ENCODE measurements at places on chromosomes 13 and 19.

DNA sequence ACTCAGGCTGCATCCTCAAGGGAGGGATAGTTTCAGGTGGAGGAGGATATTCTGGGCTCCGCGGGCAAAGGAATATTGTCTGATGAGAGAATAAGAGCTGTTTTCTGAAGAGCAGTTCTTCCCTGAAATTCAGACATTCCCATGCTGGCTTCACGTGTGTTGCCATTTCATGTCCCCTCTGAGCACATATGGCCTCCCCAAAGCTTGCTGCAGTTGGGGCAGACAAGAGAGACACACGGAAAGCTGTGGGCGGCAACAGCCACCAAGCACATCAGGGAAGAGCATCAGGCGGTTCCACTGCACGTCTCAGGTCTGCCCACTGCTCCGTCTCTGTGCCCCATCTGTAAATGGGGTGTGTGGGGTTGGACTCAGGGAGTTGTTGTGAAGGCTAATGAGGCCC lies 247.5 kb upstream of the TSHZ3 start:
- DNase-seq = no peak

DNA sequence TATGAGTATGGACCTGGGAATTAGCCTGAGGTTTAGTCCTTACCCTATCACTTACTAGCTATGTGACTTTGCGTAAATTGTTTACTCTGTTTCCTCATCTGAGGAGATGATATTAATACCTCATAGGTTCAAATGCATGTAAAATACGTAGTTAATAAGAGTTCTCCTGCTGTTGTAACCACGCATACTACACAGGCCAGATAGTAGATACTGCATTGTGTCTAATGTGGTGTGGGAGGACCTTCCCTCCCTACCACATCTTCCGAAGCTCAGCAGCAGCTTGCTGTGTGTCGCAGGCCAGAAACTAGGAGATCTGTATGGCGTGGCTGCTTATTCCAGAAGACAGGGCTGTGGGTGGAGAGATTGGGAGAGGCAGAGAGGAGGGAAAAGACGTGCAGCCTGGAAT lies 23.0 kb downstream of the GTF2F2 start:
- no peak for DNase-seq

DNA sequence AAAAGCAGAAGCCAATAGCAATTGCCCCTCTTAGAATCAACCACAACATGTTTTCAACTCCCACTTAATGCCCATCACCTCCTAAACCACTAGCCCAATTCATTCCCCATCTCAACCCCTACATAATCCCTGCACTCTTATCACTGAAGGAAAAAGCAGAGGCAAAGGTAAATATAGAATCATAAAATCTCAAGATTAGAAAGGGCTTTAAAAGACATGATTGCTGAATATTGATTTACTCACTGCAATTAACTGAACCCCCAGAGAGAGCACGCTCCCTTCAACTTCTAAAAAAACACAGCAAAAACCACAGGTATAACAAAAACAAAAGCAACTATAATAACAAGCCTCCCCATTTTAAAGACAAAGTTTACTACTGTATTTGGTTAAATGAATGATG lies 15.1 kb upstream of the POU4F1 start:
- DNase-seq = no peak

- DNase-seq = no peak
Measured at GRCh38 chr19:53966931-53967330, 4.2 kb downstream of the CACNG8 start.

- DNase-seq = no peak
Measured at GRCh38 chr13:96089749-96090239, at the start of gene HS6ST3. TSS of gene HS6ST3 (plus strand) at chr13:96090107.

DNA sequence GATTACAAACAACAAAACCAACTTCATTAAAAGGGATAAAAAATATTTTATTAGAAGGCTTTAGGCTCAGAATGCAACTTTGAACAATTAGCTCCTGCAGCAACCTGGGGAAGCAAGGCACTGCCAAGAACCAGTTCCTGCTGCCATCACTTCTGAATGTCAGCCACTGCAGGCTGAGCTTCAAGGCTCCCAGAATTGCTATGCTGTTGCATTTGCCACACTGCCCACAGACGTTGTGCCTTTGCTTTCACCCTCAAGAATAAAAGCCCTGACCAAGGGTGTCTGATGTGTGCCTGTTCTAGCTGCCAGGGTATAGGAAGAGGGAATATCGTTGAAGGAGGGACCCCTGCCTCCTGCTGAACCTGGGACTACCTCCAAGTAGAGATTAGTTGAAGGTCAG lies 238.4 kb downstream of the ITGBL1 start:
- DNase-seq = no peak

- DNase-seq = peak; percentile 86
Measured at GRCh38 chr19:18865973-18866799, 29.8 kb downstream of the CERS1 start.

GRCh38 chr19:44735011-44735410 lies 13.5 kb upstream of the BCL3 start:
- no peak for DNase-seq

- DNase-seq = no peak
Measured at GRCh38 chr19:16476401-16476800, 4.6 kb upstream of the EPS15L1 start.

- DNase-seq = no peak
Measured at GRCh38 chr19:38569368-38569983, 48.3 kb downstream of the MAP4K1 start.

DNA sequence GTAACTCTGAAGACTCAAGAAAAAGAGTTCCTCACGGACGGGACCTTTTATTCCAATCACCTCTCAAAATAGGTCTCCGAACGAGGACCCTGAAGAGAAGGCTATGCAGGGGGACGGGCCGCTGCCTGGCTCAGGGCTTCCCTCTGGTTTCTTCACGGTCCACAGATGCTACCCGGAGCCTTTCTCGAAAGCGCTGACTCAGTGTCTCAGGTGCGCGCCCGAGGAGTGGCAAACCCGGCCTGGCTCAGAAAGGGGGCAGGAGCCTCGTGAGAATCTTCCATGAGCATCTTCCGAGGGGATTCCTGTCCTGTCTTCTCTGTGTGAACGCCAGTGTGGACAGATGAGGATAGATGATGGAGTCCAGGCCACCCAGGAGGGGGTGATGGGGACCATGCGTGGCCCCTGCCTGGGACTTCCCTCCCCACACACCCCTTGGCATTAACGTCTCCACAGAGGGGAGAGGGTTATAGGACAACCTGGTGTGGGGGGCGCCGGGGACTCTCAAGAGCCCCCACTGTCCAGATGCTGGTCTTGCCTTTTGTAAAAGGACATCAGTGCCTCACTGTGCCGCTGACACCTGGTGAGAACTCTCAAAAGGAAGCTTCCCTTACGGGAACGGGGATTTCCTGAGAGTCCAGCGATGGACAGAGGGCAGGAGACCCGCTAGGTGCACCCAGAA lies 16.5 kb downstream of the LSM4 start:
- DNase-seq = no peak

- no peak for DNase-seq
Measured at GRCh38 chr13:24858953-24859352, 95.0 kb downstream of the RNF17 start.

DNA sequence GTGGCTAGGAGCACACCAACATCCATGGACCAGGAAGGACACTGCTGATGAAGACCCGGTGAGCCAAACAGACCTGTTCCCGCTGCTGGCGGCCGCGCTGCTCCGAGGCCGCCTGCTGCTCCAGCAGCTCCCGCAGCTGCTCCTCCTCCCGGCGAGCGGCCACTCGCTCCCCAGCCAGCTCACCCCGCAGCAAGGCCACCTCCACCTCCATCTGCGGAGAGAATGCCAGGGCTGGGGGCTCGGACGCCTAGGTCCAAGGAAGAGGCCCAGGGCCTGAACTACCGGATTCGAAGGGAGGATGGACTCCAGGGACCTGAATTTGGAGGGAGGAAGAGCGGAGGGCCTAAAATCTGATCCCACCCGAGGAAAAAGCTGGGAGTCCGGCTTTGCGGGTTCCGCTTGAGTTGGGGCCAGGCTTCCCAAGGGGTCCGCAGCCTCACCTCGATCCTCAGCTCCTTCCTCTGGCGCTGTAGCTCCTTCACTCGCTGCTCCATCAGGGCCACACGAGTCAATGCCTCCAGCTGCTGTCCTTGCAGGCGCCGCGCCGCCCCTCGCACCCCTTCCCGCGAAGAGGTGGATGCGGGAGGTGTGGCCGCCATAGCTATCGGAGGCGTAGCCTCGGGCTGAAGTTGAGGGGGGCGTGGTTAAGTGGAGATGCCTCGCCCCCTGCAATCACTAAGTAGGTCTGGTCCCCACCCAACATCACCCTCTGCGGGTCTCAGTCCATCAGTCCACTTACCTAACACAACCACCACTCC lies 2.7 kb downstream of the PHLDB3 start:
- no peak for DNase-seq

DNA sequence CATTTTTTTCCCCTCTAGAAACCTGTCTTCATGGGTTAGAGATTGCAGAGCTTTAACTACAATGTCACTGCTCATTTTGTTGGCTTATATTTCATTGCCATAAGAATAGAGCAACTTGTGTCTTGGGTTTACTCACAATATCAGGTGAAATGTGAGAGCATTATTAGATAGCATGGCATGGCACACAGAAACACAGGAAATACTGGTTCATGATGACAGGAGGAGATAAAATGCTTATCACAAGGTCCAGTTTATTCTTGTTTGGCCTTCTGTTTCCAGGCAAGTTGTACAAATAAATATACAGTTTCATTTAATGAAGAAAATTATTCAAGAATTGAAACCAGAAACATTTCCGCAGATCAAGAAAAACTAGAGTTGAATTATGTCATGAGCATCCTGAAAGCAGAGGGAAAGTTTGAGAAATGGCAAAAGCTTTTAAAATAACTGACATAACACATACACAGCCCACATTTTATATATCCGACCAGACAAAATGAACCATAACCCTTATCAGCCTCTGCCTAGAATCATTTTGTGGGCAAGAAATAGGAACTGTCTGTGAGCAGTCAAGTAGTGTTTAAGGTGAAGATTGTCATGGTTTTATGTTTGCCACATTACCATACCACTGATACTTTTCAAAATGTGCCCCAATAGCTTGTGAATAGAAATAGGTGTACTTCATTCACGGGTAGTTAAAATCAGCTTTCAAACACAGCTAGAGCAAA lies 297.9 kb upstream of the ARGLU1 start:
- DNase-seq = no peak

DNA sequence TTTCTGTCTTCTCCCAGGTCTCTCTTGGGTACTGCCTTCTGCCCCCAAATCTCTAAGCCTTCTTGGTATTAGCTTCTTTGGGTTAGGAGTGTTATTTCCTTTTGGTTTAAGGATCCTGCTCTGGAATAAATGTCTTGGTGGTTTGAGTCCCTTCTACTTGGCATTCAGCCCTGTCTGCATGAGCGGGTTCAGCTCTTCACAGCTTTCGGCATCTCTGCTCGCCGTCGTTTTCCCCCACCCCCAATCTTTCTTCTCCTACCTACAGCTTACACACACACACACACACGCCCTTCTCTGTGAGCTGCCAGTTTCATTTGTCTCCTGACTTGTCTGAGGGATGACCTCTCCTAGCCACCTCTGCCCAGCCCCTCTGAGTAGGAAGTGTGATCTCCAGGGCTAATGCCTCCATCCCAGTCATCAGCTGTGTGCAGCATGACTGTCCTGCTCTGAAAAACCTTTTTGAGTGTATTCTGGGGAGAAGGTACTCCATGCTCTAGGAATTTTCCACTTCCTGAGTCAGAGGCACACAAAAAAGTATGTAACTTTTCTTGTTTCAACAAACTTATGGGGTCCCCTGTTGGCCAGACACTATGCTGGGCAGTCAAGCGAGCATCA lies 4.7 kb downstream of the CNOT3 start:
- DNase-seq = no peak

DNA sequence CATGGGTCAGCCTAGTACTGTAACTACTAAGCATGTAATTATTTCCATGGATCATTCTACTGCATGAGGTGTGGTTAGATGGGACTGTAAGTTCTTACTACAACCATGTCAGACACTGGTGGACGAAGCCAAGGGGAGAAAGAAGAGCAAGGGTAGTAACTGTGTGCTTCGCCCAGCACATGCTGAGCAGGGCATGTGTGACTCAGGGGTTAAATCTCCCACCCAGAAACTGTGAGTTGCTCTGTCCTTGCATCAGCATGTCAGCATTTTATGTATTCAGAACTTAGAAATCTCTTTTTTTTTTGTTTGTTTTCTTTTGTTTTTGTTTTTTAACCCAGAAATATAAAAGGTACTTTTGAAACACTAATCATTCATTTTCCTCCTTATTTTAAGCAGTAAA lies 436.6 kb upstream of the KLF12 start:
- peak; percentile 62 for DNase-seq

DNA sequence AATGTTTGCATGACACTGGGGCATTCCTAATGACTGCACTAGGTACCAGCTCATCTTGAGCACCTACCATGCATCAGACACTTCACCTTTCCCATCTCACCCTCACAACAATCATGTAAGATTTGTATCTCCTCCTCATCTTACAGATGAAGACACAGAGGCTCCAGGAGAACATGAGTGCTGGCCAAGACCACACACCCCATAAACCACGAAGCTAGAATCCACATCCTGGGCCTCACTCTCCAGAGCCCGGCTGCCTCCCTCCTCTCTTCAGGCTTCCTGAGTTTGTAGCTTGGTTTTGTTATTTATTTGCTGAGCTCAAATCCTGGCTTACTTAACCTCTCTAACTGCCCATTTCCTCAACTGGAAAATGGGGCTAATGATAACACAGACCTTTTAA lies 25.9 kb downstream of the FAM216B start:
- no peak for DNase-seq

DNA sequence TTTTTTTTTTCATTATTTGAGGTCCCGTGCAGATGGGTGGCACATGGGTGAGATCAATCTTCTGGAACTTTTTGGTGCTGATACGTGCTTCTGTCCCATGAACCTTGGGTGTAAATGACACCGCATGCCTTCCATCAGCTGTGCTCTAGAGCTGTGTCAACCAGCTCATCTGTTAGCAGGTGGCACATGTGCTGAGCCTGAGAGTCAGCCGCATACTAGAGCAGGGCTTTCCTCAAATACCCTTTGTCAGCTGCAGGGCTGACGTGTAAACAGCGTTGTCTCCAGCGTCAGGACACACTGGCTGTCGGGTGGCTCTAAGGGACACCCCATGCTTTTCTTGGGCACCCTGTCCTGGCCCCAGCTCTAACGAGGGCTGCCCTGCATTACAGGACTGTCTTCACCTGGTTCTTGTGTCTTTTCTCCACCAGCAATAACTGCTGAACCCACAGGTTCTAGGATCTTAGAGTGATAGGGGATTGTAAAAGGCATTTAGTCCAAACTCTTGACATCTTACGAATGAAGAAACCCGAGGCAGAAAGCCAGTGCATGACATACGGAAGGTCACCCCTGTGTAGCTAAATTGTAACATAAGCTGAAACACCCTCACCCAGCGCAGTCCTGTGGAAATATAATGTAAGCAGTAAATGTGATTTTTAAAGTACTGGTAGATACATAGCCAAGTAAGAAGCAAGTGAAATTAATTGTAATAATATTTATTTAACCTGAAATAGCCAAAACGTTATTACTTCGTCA lies 119.5 kb downstream of the LRCH1 start:
- no peak for DNase-seq

- DNase-seq = no peak
Measured at GRCh38 chr19:55208880-55209692, at the start of gene PTPRH. TSS of gene PTPRH (minus strand) at chr19:55209501. CDS start at chr19:55209433, 68 bp downstream.

GRCh38 chr19:38514812-38515633 lies 81.5 kb downstream of the RYR1 start:
- DNase-seq = peak; percentile 67

GRCh38 chr13:103282571-103283450 lies 216.6 kb upstream of the SLC10A2 start:
- peak; percentile 92 for DNase-seq
